ENCODE measurements at places on chromosomes 5 and 9.

- DNase-seq: no peak
Measured at GRCh38 chr5:170450061-170450669, 53.7 kb upstream of the KCNIP1 start.

DNA sequence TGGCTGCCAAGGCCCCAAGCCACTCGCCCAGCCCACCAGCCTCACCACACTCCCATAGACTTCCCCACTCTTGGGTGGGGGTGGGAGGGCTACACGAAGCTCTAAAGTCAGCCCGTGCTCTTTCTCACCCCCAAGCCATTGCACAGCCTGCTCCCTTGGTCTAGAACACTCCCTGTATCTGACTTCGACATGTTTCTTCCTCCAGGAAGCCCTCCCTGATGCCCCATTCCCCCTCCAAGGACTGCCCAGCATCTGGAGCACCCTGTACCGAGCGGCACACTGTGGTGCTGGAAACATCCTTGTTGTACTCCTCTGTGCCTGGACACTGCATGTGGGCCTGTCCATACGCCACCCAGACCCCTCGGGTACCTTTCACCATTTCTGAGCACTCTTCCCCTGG is 49.4 kb upstream of the KCNMB1 start:
- DNase-seq: no peak

DNA sequence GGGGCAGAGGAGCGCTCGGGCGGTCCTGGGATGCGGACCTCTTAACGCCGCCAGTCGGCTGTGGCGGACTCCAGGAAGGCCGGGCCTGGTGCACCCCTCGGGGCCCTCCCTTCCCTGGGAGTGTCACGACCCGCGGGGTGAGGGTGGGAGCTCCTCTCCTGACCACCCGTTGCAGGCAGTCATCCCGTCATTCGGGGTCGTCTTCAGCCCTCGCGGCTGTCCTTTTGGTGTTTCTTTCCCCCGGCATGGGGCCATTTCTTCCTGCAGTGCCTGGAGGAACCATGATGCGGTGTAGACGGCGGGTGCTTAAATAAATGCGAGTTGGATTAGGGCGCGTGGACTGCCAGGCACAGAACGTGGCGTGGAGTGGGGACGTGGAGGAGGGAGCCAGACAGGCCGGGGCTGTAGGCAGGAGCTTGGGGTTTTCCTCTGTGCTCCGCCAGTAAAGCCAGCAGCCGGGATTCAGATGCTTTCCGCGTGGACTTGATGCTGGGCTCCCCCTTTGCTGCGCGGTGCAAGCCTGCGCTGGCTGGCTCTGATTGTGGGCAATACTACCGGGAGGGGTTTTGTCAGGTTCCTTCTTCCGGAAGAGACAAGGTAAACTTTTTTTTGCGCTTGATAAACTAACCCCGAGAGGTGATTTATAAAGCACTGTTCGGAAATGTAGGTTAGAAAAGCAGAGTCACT is 868 bp downstream of the KDM4C start:
- no peak for DNase-seq

GRCh38 chr5:173829826-173830225 is 58.3 kb upstream of the CPEB4 start:
- peak; percentile 31 for DNase-seq

DNA sequence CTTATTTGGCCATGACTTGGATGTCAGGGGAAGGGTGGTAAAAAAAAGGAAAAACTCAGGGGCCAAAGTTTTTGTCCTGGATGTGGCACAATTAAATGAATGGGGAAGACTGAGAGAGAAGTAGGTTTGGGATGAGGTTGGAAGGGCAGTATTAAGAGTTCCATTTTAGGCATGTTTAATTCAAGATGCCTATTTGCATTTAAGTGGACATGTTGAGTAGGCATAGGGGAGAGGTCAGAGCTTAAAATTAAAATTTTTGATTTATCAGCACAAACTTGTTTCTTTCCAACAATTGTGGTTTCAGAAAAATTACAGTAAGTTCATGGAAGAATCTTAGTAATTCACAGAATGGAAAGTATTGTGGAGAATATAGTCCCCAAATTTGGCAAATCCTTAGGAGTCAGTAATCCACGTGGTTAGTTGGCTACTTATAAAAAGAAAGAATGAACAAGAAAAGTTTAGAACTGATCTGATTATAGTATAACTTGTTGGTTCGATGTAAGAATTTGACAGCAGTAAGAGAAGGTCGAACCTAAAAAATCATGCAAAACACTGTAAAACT is 265.9 kb downstream of the SAXO1 start:
- DNase-seq: no peak

GRCh38 chr9:15068261-15068660 is 158.0 kb upstream of the FREM1 start:
- no peak for DNase-seq

DNA sequence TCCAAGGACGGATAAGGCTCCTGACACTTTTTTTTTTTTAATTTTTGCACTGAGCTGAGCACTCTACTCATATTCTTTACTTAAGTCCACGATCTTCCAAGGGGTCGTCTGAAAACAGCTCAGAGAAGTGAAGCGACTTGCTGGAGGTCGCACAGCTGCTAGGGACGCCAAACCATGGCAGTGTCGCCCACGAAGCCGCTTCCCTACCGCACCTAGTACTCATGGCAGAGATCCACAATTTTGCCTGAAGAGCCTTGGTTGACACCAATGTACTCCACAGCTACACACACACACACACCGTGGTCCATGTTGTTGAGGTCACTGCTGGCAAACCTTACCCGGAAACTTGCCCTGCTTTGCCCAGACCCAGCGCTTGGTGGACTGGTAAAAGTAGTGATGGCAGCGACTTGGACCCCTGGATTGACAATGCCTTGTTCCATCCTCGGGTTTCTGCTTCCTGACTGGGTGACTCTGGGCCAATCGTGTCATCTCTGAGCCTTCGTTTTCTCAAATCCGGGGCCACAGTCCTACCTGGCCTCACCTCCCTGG is 521 bp upstream of the SLIT3 start:
- DNase-seq: no peak

GRCh38 chr5:95759005-95759404 is 27.9 kb downstream of the RHOBTB3 start:
- no peak for DNase-seq

DNA sequence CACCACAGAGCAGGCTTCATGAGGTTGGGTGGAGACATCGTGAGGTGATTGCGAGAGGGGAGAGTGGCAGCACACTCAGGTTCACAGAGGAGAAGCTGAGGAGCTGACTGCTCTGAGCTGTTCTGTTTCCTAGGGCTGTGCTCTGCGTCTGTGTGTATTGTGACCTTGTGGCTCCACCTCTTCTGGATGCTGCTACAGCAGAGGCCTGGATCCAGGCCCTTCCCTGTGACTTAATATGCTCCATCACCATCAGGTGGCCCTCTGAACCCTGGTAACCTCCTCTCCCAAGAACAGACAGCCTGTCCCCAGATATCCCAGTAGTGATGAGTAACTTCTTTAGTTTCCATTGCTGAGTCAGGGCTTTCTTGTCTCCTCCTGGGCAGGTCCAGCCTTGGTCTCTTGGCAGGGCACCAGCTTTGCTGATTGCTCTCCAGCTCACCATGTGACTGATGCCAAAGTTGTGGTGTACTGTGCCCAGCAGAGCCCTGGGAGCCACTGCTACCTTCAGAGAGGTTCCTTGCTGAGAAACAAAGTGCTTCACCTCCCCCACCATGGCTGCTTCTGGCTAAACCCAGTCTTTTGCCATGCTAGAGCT is 212.8 kb upstream of the CHD1 start:
- peak; percentile 1 for DNase-seq
